Left lung (tissue), 14 donors: ENCODE measurements at places on chromosomes 3 and 15. TPM values are rescaled to one million over a fixed set of nuclear protein-coding genes. Genes with fewer than 3 reads are reported as not detected.

DNA sequence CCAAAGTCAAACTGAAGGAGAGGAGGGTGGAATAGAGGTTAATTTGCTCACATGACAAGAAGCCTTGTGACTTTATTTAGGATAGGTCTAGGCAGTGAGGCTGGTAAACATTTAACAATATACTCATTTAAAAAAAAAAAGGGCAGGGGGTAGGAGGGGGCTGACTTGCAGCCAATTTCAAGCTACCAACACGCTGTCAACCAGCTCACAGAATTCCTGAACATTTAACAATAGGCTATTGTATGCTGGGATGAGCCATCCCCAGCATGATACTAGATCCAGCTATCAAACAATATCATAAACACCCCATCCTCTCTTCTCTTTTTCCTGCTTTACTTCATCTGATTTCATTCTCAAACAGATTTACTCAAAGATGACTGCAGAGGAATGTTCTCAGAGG lies 1096.3 kb upstream of the CFAP20DC start:
- no peaks in the 10 kb centered on the region for H3K4me1 ChIP-seq
- no peak for DNase-seq
- H3K27ac ChIP-seq = no peak overlapping the region

DNA sequence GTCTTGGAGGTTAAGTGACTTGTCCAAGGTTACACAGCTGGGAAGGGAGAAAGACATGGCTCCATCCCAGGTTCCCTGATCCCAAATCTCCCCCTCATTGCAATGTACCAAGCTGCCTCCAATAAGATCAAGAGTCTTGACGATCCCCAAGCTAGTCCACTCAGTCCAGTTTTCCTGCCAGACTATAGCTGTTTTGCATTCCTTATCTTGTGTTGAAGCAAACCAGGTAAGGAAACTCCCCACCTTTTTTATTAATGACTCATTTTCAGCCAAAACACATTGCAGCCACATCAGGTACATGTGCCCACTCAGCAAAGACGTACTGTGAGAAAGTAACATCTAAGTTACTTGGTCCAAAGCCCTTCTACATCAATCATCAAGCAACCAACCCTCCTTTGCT lies 41.9 kb downstream of the LIPC start:
- H3K4me3 ChIP-seq = no peak overlapping the region
- no peaks in the 10 kb centered on the region for H3K27me3 ChIP-seq
- peak overlapping the region; percentile 17 for H3K27ac ChIP-seq
- no peak for DNase-seq

DNA sequence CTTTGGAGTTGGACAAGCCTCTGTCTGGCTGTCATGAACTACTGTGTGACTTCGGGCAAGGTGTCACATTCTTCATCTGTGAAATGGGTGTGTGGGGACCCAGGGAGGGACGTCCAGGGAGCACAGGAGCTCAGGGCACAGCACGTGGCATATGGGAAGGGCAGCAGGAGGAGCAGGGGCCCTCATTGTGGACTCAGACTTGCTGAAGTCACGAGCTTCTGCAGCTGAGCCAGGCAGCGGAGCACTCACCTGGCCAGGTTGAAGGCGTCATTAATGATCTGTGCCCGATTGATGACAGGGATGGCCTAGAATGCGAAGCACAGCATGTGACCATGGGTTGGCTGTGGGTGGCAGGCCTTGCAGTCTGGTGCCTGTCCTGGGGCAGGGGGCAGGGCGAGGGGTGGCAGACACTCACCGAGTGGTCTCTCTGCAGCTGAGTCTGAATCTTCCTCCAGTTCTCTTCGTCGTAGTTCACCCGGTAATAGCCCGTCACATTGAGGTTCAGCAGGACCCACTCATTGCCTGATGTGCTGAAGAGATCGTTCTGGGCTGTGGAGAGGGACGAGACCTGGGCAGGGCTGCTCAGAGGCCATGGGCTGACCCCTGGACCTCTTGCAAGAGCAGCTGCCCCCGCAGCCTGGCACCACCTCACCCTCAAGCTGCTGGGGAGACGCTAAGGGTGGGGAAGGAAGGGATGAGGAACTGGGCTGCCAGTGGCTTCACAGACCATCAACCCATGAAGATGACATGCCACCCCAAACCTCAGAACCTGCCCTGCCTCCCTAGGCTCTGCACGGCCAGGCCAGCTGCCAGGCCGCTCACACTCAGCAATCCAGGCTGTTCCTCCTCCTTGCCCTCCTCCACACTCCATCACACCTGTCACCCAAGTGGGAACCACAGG lies 15.4 kb downstream of the ANPEP start:
- no peak for DNase-seq
- no peaks in the 10 kb centered on the region for H3K36me3 ChIP-seq
- no peaks in the 10 kb centered on the region for H3K4me1 ChIP-seq
- H3K27me3 ChIP-seq = no peaks in the 10 kb centered on the region
- H3K4me3 ChIP-seq = no peak overlapping the region
- no peak overlapping the region for H3K27ac ChIP-seq

The C3orf22 gene
- not detected for total RNA-seq

DNA sequence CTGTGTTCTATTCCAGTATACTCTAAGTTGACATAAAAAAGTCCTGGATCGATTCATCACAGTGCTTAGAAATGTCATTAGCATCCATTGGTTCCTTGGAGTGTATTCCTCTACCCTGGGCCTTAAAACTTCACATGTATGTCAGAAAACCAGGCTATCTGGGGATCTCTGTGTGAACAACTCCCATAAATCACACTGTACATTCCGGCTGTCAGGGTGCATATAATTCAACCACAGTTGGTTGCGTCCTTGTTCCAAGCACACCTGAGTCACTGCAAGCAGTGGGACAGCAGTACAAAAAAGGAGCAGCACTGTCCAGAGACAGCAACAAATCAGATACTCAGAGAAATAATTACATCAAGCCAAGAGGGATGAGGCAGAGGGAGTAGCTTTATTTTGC lies 52.4 kb downstream of the PDZRN3 start:
- H3K36me3 ChIP-seq = no peaks in the 10 kb centered on the region
- no peak for DNase-seq
- no peaks in the 10 kb centered on the region for H3K27me3 ChIP-seq

GRCh38 chr15:95041297-95041696 lies 809.9 kb downstream of the MCTP2 start:
- H3K36me3 ChIP-seq = no peaks in the 10 kb centered on the region
- DNase-seq = no peak
- no peaks in the 10 kb centered on the region for H3K4me1 ChIP-seq
- H3K4me3 ChIP-seq = no peak overlapping the region

The GOLGA6D gene
- total RNA-seq = not detected

The SUMF1 gene
- 34.3 TPM for total RNA-seq
